ENCODE measurements at places on chromosomes 12 and 14.

- DNase-seq = no peak
Observed at GRCh38 chr12:117158911-117159553, 31.2 kb downstream of the FBXO21 start.

DNA sequence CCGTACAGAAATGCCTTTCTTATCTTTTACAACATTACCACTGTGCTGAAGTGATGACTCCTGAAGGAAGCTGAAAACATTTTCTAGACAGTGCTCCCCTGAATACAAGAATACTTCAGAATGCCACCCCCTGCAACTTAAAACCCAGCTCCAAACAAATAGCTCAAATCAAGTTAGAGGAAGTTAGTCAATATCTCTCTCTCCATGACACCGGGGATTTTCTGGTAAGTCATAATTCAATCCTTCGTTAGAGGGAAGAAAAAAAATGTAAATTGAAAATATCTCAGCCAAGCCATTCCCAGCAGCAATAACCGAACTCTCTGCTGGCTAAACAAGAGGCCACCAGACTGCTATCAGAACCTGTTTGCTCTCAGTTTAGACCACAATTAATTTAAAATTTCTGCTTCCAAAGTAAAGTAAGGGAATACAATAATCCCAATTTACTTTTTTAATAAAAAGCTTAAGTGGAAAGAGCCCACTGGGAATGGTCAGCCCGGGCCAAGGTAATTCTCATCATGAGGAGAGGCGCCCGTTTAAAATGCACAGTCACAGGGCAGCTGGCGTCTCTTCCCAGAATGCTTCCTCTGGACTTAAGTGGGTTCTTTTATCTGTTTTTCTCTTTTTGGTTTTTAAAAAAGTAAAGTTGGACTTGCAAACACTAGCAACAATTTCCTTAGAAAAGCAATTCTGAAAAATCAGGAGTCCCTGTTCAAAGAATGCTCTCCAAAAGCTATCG lies 710.1 kb upstream of the STXBP6 start:
- no peak for DNase-seq

GRCh38 chr14:96881713-96882112 lies 84.5 kb downstream of the VRK1 start:
- DNase-seq = no peak

DNA sequence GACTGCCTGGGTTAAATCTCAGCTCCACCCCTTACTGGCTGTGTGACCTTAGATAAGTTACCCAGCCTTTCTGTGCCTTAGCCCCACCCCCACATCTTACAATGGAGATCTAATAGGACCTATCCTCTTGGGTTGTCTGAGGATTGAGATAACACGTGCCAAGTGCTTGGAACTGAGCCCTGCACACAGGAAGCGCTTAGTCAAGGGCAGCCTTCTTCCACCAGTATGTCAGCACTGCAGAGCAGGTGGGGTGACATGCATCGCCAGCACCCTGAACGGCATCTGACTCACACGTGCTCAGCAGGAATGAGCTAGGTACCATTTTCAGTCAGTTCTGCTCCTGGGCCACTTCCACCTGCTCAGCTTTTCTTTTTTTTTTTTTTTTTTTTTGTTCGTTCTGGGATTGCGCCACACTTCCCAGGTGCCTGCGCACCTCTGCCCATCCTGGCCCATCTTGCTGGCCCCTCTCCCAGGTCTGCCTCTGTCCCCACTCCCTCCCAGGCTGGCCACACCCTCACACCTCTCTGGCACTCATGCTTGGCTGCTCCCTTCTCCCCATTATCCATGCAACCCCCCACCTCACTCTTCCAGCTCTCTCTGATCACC lies 19.6 kb downstream of the LGMN start:
- DNase-seq = no peak

DNA sequence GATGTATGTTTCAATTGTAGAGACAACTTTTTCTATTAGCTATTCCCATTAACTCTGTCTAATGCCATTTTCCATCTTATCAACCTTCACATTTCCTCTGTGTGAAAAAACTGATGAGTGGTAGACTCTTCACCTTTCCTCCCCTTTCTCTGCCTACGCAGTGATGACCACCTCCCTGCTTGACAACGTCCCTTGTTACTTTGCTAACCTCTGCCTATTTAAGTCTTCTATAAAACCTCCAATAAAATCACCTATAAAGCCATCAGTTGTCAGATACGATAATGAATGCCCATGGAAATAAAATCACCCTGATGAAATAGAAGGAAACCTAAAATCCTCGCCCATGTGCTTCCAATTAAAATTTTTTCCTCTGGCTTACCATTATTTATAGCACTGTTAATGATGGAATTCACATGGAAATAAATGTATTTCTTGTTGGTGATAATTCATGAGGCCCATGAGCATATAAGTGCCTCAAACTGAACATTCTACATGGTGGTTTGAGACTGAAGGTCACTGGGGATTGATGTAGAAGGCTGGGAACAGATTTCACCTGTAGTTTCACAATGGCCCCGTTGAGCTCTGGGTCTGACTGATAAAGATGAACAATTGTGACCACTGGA lies 1454.0 kb upstream of the SEL1L start:
- no peak for DNase-seq

- DNase-seq = no peak
Observed at GRCh38 chr14:99841436-99842071, 48.3 kb downstream of the EML1 start.

GRCh38 chr12:10716704-10717315 lies 6.3 kb downstream of the YBX3 start:
- no peak for DNase-seq

- DNase-seq = no peak
Observed at GRCh38 chr12:29200586-29200985, 51.5 kb downstream of the FAR2 start.

- DNase-seq = no peak
Observed at GRCh38 chr14:104637546-104638003, 33.0 kb upstream of the TMEM179 start.

DNA sequence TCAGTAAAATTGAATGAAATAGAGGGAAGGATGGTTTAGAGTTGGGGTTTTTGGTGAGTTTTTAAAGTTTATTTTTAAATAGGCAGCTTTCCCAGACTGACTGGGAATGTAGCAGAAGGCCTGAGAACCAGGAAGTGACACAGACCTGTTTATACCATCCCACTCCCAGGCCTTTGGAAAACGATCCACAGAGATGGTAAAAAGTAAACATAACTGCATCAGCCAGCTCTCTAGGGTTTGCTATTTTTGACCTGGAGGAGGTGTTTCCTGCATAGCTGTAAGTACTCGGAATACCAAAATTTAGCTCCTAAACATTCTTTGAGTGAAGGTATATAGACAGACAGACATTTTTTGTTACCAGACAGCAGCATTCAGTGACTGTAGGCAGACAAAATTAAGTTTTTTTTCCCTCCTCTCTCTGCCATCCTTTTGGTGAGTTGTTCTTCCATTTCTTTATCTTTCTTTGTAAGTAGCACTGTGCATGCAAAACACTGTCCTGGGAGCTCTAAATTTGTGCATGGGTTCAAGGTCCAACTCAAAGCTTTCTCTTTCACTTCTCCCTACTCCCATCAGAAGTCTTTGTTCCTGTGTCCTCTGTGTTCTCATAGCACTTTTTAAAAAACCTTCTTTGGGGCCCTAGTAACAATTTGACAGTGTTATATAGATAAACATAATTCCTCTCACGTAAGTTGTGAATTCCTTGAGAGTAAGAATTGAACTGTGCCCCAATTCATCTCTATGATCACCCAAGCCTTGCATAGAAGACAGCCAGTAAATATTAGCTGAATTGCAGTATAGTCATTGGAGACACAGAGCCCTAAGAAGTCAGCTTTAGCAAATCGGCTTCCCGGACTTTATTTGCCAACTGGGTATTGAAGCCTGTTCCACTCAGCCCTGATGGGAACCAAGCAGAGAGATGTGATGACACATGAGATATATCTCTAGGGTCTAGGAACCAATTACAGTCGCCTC lies 37.4 kb downstream of the SUSD6 start:
- no peak for DNase-seq

DNA sequence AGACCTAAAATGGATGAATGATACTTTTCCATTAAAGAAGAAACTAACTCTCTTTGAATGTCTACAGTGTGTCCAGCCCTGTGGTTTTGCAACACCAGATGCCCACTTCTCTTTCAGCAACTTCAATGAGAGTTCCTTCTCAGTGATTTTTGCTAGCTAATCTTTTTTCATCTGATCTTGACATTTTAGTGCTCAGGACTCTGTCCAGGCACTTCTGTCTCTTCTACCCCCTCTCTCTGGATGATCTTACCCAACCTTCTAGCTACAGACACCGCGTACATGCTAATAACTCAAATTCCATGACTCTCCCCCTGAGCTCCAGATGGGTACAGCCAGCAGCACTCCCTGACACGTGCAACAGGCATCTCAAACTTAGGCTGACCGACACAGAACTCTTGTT lies 161.1 kb upstream of the FOXN3 start:
- no peak for DNase-seq

DNA sequence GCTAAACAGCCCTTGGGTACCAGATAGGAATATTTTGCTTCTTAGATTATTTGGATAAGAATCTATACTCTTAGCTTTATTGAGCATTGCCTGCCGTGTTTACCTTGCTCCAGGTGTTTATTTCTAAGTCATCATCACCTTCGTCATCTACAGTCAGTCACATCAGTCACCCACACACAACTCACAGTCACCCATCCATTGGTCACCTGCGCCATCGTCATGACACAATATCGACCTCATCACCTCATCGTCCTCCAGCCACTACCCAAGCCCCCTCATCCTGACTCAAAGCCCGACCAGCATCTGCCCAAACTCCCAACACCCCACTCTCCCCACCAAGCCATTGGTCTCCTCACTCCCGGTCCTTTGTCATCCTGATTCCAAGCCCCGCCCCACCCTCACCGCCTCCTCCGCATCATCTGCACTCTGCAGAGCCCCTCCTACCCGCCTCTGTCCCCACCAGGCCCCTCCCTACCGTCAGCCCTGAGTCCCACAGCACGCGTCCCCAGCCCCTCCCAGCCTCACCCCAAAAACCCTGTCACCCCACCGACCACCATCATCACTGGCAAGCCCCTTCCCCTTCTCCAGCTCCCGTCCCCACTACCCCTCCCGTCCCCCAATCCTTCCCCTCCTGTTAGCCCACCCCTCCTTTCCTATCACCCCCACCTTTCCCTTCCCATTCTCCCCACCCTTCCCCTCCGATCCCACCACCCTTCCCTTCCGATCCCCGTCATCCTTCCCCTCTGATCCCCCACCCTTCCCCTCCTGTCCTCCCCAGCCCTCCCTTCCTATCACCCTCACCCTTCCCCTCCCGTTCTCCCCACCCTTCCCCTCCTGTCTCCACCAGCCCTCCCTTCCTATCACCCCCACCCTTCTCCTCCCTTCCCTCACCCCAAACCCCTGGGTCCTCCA lies 9.8 kb downstream of the DLK1 start:
- DNase-seq = no peak

DNA sequence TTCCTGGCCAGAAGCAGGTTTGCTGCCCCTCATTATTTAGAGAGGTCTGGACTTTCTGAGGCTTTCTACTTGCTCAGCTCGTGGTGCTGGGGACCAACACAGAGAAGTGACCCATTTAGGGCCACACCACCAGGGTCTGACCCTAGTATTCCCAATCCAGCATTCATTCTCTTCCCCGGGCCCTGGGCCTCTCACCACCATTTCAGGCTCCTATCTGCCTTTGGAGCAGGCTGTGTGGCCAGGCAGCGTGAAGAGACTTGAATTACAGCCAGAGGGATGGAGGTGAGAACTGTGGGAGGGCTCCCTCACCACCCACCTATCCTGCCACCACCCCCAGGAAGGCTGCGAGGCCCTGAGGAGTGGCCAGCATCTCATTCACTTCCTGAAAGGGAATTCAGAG lies 24.6 kb downstream of the FAM222A start:
- DNase-seq = no peak
